Hematopoietic multipotent progenitor cell treated with erythropoietin and hydrocortisone succinate and interleukin-3 and kit ligand, for 6 days (in vitro differentiated cells): ENCODE measurements at places on chromosomes 7 and 10.

- DNase-seq: peak; percentile 53
Measured at GRCh38 chr7:138603549-138604318, 97.4 kb downstream of the SVOPL start.

- DNase-seq: no peak
Measured at GRCh38 chr10:48496105-48496830, 108.6 kb downstream of the ARHGAP22 start.

GRCh38 chr10:51083356-51083853, 9.1 kb downstream of the PRKG1 start:
- no peak for DNase-seq

DNA sequence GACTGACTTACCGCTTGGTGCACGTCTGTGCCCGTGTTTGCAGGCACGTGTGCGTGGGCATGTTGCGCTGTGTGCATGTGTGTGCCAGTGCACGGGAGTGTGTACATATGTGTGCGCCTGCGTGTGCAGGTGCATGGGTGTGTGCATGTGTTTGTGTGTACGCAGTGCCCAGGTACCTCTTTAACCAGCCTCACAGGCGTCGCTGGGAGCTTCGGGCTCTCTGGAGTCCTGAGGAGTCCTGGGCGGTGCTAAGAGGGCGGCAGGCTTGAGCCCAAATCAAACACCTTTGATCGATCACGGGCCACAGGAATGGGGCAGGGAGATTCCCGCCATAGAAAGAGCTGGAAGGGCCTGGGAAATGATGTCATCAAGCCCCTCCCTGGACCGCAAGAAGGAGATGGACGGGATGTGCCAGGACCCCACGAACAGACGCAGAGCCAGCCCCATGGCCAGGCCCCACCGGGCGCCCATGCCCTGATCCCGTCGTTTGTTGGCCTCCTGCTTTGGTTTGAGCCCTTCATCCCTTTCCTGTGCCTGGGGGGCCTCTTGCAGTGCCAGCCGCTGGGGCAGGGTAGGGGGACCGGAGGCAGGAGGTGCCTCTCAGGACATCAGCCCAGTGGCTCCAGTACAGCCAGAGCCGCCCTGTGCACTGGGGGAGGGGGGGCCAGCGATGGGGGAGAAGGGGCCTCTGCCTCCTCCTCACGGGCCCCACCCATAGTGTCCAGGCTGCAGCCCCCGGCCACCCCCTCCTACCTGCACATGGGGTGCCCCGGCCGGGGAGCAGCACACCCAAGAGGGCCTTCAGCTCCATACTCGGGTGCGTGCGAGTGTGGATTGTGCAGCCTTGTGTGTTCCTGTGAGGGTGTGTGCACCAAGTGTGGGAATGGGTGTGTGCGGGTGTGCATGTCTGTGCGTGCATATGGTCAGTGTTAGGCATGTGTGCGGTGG, 5.8 kb downstream of the KNDC1 start:
- no peak for DNase-seq

- peak; percentile 81 for DNase-seq
Measured at GRCh38 chr10:28179006-28179742, 123.7 kb downstream of the MPP7 start.

GRCh38 chr7:137846827-137847567, at the start of gene DGKI:
TSS of gene DGKI (minus strand) at chr7:137846974.
- DNase-seq: no peak

DNA sequence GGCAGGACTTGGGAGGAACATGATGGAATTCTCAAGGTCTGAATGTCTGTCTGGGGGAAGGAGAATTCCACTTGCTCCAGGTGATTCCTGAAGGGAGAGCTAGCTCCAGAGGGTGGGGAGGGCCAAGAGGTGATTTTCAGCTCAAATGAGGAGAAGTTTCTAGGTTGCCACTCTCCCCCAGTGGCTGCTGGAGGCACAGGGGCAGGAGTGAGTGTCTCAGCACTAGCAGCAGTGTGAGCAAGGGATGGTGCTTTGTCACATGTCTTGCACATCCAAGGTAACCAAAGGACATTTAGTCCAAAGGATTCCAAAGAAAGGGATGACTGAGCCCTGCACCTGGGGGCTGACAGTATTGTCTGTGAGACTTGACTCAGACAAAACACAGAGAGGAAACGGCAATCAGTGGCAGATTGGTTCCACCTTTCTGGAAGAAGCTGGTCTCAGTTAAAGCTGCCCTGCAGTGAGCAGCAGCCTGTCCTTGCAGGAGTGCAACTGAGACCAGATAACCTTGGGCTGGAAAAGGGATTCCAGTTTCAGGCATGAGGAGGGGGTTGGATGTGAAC, 51.2 kb upstream of the PCBD1 start:
- no peak for DNase-seq

DNA sequence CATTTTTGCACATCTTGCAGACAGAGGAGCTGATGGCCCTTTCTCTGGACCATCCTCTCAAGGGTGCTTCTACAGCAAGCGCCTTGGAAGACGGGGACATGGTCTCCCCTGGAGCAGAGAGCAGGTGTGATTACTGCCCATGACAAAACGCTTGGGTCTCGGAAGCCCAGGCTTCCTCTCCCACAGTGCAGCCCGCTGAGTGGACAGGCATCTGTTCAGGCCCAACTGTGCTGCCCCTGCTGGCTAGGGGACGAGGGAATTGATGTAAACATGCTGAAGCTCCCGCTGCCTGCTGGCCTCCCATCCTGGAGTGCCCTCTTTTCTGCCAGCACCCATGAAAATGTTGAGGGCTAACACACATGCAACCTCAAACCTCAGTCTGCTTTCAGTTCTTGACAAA, 14.3 kb downstream of the IL15RA start:
- no peak for DNase-seq

DNA sequence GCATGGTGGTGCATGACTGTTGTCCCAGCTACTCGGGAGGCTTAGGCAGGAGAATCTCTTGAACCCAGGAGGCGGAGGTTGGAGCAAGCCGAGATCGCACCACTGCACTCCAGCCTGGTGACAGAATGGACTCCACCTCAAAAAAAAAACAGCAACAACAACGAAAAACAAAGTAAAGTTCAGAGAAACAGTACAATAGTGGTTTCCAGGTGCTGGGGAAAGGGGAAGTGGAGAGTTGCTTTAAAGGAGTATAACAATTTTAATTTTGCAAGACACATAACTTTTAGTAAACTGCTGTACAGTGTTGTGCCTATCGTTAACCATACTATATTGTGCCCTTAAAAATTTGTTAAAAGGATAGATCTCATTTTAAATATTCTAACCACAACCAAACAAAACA, 662.7 kb upstream of the POT1 start:
- DNase-seq: peak; percentile 9

DNA sequence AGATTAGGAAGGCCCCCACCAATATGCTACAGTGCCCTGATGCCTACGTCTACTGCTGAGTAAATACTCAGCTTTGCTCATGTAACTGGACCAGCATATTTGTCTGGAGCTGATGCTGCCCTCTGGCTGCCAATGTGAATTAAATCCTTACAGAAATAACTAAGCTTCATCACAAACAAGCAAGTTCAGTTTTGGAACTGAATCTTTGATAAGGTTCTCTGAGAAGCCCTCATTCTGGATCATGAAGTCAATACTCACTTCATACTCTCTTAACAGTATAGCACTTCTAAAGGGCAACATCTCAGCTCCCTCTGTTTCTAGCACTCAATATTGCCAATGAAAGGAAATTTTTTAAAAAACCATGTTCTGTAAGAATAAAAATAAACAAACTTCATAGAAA, 246.7 kb downstream of the ETV1 start:
- peak; percentile 27 for DNase-seq

- peak; percentile 86 for DNase-seq
Measured at GRCh38 chr7:100965723-100966541, 3.4 kb upstream of the MUC12 start.

- peak; percentile 26 for DNase-seq
Measured at GRCh38 chr10:132497063-132497680, 40.4 kb upstream of the INPP5A start.

- peak; percentile 75 for DNase-seq
Measured at GRCh38 chr10:74244097-74244685, 93.2 kb downstream of the ADK start.

DNA sequence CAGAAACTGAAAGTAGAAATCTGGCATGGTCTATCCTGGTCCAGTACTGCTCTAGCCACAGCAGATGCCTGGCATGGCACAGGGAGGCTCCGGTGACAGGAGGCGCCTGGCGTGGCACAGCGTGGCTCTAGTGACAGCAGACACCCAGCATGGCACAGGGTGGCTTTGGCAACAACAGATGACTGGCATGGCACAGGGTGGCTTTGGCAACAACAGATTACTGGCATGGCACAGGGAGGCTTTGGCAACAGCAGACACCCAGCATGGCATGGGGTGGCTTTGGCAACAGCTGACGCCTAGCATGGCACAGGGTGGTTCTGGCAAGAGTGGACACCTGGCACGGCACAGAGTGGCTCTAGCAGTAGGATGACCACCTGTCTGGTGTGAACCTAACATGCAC, 480.5 kb upstream of the FOXK1 start:
- no peak for DNase-seq

DNA sequence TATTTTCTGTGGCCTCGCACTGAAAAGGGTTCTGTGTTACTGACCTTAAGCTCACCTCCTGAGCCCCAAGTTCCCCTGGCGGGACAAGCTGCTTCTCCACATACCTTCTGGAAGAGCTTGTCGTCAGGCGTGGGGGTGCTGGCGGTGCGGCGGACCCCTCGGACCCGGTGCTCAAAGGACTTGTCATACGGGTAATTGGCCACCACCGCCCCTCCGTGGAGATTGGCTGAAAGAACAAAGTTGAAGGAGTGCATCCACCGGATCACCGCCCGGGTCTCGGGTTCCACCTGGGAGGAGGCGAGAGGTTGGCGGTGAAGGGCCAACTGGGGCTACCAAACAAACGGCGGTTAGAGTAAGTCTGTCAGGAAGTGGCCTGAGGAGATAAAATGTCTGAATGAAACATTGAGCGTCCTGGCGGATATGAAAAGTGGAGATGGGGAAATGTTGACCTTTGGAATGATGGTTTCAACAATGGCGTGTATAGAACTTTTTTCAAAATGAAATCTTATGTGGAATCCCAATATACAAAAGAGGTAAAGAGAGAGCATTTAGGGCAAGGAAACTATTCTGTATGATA, 16.5 kb downstream of the CPN1 start:
- DNase-seq: no peak

DNA sequence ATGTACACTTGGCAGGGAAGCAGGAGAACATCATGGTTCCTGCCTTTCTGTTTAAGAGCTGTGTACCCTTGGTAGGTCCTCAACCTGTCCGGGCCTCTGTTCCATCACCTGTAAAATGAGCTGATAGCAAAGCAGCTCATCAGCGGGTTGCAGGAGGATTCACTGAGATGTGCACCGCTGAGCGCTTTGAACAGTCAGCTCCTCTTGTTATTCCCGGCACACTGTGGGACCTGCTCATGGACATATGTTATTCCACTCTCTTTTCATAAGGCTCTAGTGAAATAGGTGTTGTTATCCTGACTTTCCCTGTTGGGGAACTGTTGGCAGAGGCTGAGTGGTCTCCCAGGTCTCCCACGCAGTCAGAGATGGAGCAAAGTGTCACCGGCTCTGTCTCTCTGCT, 497.5 kb upstream of the ZMIZ1 start:
- no peak for DNase-seq

DNA sequence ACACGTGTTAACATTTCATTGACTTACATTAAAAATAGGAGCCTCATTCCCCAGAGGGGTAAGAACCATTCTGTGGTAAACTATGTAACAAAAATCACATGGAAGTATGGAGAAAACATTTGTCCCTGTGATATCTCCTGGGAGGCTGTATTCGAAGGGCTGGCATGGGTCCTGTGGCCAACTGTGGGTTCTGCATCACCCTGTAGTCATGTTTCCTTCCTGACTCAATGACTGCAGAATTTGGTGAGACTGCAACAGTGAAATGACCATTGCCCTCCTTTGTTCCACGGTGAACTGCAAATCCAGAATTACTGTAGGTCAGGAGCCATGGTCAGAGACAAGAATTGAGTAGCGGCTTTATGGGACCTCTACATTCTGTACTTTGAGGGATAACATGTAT, 3.6 kb upstream of the ZEB1 start:
- no peak for DNase-seq

GRCh38 chr7:102305414-102306268, 19.0 kb downstream of the SH2B2 start:
- no peak for DNase-seq

DNA sequence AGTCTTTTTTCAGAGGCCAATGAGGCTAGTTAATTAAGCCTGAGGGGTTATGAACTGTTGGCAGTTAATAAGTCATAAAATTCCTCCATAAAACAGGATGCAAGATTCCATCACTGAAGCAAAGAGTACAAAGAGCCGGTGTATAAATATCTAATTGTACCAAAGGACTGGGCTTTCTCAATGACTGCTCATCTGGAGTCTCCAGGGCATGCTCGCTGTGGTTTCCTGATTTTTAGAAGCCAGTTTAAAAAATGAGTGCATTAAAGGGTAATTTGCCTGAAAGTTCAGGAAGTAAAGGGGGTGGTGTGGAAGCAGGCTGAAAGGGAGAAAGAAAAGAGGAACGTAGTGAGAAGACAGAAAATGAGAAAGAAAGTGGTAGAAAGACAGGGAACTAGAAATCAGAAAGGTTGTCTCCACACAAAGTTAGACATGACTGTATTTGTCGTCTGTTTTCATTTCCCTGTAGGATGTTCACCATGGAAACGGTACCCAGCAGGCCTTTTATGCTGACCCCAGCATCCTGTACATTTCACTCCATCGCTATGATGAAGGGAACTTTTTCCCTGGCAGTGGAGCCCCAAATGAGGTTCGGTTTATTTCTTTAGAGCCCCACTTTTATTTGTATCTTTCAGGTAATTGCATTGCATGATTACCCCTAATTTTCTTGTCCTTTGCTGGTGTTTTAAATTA, 282.3 kb downstream of the TWIST1 start:
- no peak for DNase-seq

- no peak for DNase-seq
Measured at GRCh38 chr10:36538953-36539586, 586.3 kb upstream of the ANKRD30A start.

DNA sequence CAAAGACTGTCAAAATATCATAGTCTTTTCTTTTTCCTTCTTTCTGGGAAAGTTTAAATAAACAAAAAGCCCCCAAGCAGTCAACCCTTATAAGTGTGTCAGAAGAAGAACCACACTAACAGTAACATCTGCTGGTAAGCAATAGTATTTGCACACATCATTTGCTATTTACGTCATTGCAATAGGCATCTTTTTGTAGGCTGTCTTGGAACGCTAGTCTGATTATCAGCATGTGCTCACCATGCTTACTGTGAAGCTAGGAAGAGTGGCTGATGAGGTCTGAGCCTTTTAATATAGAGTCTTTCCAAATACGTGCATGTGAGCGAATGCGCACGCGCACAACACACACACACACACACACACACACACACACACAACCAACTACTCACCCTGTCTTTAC, 599.0 kb upstream of the TPK1 start:
- DNase-seq: no peak

- DNase-seq: no peak
Measured at GRCh38 chr10:845526-845925, 86.0 kb downstream of the LARP4B start.
